Thoracic aorta (tissue), 2 donors: ENCODE measurements at places on chromosomes 5 and 9.

- no peaks in the 10 kb centered on the region for H3K27me3 ChIP-seq
- no peak overlapping the region for H3K4me3 ChIP-seq
- H3K4me1 ChIP-seq, result no peaks in the 10 kb centered on the region
- no peaks in the 10 kb centered on the region for H3K36me3 ChIP-seq
- no peak for DNase-seq
- H3K27ac ChIP-seq, result no peak overlapping the region
Measured at GRCh38 chr9:90054810-90055209, 450.0 kb downstream of the GADD45G start.

DNA sequence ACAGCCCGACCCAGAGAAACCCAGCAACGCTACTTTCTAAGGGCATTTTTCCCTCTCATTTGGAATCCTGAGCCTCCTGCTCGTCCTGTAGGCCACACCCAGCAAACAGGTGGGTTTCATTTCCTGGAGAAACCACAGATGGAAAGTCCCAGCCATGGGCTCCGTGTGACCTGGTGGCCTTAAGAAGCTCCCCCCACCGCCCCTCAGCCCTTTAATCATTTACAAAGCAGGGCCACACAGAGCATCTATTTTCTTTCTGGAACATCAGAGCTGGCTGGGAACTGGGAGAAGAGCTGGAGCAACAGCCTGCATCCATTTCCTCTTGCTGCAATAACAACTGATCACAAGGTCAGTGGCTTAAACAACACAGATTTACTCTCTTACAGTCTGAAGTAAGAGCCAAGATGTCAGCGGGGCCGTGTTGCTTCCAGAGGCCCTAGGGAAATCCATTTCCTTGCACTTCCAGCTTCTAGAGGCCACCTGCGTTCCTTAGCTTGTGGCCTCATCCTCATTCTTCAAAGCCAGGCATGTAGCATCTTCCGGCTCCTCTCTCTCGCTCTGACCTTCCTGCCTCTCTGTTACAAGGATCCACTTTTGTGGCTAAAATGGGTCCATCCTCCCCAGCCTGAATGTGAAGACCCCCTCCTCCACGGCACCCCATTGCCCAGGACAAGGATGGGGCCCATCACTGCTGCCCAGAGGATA is 40.5 kb downstream of the C9orf50 start:
- H3K36me3 ChIP-seq, result no peaks in the 10 kb centered on the region
- no peaks in the 10 kb centered on the region for H3K27me3 ChIP-seq
- H3K4me1 ChIP-seq, result peaks cover 12% of the 10 kb centered on the region

DNA sequence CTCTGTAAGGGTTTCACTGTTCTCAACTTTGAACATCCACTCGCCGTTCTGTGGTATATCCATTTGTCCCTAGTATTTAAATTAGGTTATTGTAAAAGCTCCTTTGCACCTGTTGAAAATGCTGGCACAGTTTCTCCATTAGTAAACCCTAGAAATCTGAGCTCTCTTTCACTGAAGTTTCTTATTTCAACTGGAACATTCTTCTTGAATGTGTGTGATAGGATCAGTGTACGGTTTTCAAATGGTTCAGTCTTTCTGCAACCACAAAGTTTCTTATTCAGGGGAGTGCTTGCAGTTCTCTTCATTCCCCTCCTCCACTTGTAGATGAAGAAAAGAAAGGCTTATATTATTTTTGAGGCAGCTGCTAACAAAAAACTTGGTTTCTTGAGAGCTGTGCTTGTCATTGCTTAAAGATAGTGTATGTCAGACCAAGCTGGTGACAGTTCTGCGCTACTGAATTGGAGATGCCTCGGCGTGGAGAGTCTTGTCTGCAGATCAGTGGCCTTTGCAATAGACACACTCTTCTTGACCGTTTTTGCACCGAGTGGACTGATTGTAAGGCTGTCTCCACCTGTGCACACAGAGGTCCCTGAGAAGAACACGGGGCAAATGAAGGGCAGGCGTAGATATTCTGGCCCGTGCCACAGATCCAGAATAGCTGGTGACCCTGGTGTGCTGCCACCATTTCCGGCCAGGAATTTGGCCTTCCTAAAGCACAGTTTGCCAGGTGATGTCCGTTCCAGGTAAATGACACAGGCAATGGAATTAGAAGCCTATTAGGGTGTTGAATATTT is 102.2 kb downstream of the TRIO start:
- no peak for DNase-seq
- no peak overlapping the region for H3K4me3 ChIP-seq
- H3K4me1 ChIP-seq, result peaks cover 26% of the 10 kb centered on the region
- H3K27ac ChIP-seq, result no peak overlapping the region
- no peaks in the 10 kb centered on the region for H3K27me3 ChIP-seq

DNA sequence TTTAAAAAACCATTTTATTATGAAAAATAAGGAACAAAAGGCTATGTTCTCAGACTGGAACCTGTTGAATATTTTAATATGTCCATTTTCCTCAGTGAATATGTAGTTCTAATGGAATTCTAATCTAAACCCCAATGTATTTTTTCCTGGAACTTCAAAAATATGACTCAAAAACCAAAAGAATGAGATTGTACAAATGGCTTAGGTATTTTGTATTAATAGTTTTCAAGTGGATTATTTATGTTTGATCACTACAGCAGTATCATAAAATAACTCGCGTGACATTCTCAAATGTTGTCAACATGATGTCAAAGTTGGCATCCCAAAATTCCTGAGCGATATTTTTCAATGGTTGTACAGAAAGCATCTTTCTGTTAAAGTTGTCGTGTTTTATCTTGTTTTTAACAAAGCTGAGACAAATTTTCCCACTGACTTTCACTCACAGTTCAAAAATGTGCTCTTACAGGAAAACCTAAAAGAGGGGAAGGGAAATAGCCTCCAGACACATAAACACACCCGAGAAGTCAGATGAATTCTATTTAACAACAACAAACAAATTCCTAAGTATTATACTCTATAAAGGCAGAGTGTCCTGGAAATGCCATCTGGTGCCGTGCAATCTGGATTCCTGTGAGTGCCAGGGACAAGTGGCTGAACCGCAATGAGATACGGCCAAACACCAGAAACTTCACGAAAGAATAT is 68.1 kb upstream of the TAS2R1 start:
- no peak for DNase-seq
- no peaks in the 10 kb centered on the region for H3K4me1 ChIP-seq
- H3K36me3 ChIP-seq, result no peaks in the 10 kb centered on the region
- H3K27ac ChIP-seq, result no peak overlapping the region
- no peak overlapping the region for H3K4me3 ChIP-seq

DNA sequence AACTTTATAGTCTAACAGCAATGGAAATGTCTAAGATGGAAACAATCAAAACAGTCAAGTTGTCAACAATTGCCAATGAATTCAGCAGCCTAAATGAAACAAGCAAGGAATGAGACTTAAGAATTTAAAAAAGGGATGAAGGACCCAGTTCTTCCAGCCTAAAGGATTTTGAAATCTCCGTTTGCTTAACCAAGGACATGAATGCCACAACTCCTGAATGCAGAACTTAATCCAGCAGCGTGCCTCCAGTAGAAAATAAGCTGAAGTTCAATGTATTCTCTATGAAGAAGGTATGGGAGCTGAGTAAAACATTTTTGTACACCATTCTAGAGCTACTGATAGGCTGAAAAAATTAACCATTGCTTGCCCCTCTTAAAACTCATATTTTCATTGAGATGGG is 411.3 kb downstream of the ARHGEF28 start:
- no peaks in the 10 kb centered on the region for H3K36me3 ChIP-seq
- no peak overlapping the region for H3K4me3 ChIP-seq
- peaks cover 7% of the 10 kb centered on the region for H3K4me1 ChIP-seq
- no peak for DNase-seq
